Gastroesophageal sphincter (tissue), 4 donors: ENCODE measurements at places on chromosomes 7 and 10. TPM values are rescaled to one million over a fixed set of nuclear protein-coding genes. Genes with fewer than 3 reads are reported as not detected.

DNA sequence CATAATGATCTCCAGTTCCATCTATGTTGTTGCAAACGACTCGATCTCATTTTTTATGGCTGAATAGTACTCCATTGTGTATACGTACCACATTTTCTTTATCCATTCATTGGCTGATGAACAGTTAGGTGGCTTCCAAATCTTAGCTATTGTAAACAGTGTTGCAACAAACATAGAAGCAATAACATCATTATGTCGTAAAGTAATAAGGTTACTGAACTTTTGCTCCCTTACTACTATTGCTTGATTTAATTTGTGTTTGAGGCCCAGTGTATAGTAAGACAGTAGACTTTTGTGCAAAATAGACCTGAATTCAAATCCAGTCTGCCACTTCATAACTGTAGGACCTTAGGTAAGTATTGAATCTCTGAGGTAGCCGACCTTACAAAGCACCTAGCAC lies 200.1 kb upstream of the CELF2 start:
- ATAC-seq, result no peak

- ATAC-seq, result no peak
These were observed 23.0 kb downstream of the AMZ1 start for GRCh38 chr7:2710901-2711551.

GRCh38 chr7:121008816-121009215 lies 20.3 kb downstream of the CPED1 start:
- ATAC-seq, result no peak

GRCh38 chr10:131081376-131081775 lies 230.1 kb downstream of the TCERG1L start:
- no peak for ATAC-seq

DNA sequence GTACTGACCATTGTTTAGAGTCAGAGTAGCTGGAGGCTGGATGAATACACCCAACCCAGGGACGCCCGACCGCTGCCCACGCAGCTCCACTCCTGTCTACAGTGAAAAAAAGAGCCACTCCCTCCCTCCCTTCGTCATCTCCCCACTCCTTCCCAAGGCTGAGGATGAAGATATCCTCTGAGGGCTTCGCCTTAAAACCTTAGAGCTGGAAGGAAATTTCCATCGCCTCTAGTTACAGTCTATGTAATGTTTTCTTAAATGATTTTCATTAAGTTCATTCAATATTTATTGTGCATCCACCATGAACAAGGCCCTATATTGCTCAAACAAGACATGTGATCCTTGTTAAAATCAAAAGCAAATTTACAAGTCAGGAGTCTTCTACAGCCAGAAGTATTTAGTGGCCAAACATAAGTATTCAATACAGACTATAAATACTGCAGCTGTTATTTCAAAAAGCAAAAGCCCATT lies 11.3 kb upstream of the SLIT1 start:
- ATAC-seq, result no peak

DNA sequence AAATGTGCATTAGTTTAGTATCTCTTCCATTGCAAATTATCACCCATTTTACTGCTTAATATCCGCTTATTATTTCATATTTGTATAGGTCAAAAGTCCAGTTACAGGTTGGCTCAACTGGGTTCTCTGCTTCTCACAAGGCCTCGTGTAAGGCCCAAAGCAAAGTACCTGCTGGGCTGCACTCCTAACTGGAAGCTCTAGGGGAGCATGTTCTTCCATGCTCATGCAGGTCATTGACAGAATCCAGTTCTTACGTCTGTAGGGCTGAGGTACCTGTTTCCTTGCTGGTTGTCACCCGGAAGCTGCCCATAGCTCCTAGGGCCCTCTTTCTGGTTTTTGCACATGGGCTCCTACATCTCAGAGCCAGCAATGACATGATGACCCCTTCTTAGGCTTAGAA lies 79.6 kb downstream of the RAPGEF5 start:
- ATAC-seq, result no peak

DNA sequence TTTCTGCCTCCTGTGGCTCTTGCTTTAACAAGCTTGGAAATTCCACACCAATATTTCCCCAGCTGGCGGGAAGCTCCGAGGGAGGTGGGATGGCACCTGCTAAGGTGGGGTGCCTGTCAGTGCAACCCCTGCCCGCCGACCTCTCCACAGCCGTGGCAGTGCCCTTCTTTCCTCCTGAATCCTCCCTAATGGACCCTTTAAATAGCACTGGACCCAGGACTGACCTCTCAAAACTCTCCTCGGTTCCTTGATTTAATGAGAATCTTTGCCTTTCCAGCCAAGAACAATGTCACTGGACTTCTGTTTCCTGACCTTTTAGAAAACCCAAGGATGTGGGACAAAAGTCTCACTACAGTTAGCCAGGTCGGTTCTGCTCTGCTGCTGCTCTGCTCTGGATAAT lies 63.2 kb upstream of the EXOC6 start:
- no peak for ATAC-seq

GRCh38 chr10:84293574-84294016 lies 34.8 kb upstream of the CCSER2 start:
- ATAC-seq, result no peak

GRCh38 chr10:95275726-95276366 lies 15.0 kb downstream of the PDLIM1 start:
- no peak for ATAC-seq

- ATAC-seq, result no peak
These were observed 13.5 kb upstream of the STK17A start for GRCh38 chr7:43569424-43569823.

Gene OPN1SW
- not detected for total RNA-seq

DNA sequence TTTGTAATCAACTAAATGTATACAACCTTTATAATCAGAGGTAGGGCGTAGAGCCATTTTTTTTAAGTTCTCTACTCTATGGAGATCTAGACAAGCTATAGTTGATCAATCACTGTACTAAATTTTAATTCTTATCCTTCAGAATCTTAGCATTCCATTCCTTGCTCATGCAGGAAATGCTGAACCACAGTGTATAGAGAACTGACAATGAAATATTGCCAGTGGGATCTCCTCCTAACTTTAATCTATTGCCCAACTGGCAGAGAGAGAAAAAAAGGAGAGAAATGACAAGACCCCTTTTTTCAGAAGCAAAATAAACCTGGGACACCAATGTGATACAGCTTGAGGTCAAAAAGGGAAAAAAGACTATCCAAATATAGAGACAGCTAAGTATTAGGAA lies 26.4 kb upstream of the PPP3CB start:
- no peak for ATAC-seq

- ATAC-seq, result peak; percentile 35
These were observed 161.2 kb downstream of the CELF2 start for GRCh38 chr10:11178606-11179515.

DNA sequence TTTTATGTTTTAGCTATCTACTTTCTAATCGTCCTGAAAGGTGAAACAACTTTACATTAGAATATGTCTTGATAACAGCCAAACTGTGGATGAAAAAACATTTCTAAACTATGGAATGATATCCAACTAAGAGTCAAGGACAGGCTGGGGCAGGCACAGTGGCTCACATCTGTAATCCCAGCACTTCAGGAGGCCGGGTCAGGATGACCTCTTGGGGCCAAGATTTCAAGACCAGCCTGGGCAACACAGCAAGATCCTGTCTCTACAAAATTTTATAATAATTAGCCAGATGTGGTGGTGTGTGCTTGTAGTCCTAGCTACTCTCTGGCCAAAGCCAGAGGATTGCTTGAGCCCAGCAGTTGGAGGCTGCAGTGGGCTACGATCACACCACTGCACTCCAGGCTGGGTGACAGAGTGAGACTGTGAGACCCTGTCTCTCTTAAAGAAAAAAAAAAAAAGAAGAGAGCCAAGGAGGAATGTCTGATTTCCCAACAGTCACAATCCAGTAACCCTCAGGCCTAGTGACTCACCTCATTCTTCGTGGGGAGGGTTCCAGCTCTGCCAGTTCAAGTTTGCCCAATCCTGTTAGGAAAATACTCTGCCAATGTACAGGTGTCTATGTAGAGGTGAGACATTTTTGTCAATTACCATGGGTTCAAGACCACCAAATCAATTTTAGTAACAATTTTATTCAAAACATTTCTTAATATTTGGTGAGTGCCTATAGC lies 14.6 kb upstream of the FZD1 start:
- ATAC-seq, result no peak

- ATAC-seq, result no peak
These were observed 495.4 kb upstream of the POM121L12 start for GRCh38 chr7:52540041-52540440.
